Cardiac septum (tissue), 1 donor: ENCODE measurements at places on chromosomes 3 and 15.

GRCh38 chr3:130383424-130383823 lies 38.0 kb downstream of the COL6A5 start:
- DNase-seq: no peak

GRCh38 chr15:39194106-39194830 lies 386.6 kb upstream of the THBS1 start:
- DNase-seq: no peak

DNA sequence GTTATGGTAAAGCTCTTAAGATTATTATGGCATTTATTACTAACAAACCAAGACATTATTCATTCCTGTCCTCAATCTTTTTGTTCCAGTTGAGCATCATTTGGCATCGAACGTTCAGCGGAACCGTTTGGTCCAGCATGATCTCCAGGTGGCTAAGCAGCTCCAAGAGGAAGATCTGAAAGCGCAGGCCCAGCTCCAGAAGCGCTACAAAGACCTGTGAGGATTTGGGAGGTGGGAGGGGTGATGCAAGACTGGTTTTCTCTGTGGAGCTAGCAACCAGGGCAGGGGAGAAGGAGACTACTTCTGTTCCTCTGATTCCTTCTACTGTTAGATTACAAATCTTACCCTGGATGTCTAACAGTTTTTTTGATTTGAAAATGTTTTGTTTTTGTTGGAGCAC lies 27.6 kb upstream of the UTS2B start:
- DNase-seq: peak; percentile 71

DNA sequence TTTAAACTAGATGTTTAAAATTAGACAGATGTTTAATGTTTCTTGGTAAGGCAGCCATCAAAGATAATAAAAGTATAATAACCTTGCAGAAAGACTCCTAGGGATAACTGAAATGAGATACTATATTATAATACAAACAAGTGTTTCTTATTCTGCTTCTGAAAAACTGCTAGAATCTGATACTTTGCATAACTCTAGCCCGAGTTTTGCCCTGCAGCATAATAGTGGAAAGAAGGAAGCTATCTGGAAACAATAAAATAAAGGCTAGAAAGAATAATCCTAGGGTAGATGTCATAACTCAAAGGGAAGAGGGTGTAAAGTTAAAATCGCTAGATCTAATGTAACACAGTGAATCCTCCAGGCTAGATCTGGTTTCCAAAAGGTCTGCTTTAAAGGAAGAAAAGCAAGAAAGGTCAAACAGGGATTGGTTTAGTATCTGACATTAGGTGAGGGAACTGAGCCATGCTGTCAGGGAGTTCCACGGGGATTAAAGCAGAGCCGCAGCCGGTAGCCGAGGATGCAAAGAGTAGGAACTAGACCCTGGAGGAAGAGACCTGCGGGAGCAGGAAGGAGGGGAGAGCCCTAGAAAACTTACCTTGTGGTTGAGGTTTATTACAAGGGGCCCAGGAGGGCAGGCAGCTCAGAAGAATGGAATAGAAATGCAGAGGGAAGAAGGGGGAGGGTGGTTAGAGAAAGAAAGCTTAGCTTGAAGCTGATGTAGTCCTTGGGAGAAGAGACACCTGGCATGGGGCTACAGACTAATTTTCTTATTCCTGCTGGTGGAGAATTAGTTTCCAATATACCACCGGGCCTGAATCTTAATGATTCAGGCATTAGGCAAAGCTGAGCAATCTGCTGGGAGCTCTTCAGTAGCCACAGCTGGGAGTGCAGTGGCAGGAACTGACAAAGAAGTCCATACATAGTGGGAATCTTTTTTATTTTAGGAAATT lies 46.1 kb upstream of the TUSC7 start:
- DNase-seq: peak; percentile 75

DNA sequence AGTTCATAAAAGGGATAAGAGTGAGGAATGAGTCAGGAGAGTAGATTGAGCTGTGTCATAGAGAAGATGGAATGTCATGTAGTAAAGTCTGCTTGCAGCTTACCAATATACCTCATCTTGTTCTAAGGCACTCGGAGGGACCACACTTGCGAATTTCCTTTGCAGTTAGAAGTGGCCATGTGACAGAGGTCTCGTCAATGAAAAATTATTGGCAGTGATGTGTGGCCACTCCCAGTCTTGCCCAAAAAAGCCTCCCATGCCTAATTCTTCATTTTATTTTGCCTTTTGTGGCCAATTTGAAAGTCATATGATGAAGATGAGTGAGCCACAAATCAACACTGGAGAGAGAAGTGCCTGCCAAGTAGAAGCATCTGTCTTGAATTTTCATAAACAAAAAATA lies 465.6 kb upstream of the ZNF385D start:
- DNase-seq: no peak

GRCh38 chr3:64836097-64836496 lies 148.3 kb upstream of the ADAMTS9 start:
- no peak for DNase-seq

- DNase-seq: peak; percentile 92
Observed at GRCh38 chr3:4466741-4467521, at the start of gene SUMF1. SUMF1 (minus strand) TSS chr3:4467269; CDS start chr3:4467245, 24 bp downstream.

- no peak for DNase-seq
Observed at GRCh38 chr3:16302082-16302631, 37.1 kb downstream of the OXNAD1 start.

- peak; percentile 86 for DNase-seq
Observed at GRCh38 chr15:90071220-90071807, 31.0 kb downstream of the IDH2 start.

GRCh38 chr15:58771621-58772250 lies 634 bp downstream of the MINDY2 start:
- DNase-seq: peak; percentile 81

- no peak for DNase-seq
Observed at GRCh38 chr3:194472290-194472920, 14.4 kb downstream of the ATP13A3 start.

DNA sequence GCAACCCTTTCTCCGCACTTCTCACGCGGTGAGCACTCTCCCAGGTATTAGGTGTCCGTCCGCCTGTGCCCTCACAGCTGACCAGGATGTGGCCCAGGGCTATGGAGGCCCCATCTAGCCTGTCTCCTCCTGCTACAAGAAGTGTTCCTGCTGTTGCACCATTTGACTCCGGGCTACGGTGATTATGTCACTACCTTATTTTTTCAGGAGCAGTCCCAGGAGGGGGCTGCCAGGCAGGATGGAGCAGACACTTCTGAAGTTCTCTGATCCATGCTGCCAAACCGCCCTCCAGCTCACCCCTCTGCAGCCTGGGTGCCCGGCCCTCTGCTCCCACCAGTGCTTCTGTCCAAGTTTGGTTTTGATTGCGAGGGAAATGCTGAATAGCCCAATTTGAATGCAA lies 36.9 kb downstream of the ZXDC start:
- DNase-seq: peak; percentile 53

GRCh38 chr3:66004244-66004643 lies 34.5 kb downstream of the MAGI1 start:
- DNase-seq: no peak

DNA sequence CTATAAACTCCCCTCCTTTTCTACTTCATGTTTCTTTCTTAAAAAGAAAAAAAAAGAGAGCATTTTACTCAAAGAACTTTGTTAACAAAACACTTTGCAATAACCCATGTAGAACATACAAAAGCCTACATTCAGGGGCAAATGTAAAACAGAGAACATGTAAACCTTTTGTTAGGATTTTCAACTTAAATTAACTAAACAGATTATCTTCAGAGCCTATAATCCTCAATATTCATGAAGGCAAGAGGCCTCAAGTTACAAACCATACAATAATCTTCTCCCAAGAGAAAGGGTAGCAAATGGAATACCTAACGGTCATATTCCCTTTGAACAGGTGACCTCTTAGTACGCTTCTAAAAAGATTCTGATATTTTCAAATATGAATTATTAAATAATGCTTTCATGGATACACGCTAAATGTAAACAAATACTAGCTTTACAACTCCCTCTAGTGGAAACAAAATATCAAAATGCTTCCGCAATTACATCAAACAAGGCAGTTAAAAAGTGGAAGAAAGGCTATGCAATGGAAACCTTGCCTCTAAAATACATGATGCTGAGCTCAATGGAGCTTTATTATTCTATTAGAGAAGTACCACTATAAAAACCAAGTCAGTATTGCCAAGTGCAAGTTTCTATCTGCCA lies 9.9 kb downstream of the CEP152 start:
- DNase-seq: no peak

- no peak for DNase-seq
Observed at GRCh38 chr3:160931474-160931873, 173.7 kb downstream of the B3GALNT1 start.

DNA sequence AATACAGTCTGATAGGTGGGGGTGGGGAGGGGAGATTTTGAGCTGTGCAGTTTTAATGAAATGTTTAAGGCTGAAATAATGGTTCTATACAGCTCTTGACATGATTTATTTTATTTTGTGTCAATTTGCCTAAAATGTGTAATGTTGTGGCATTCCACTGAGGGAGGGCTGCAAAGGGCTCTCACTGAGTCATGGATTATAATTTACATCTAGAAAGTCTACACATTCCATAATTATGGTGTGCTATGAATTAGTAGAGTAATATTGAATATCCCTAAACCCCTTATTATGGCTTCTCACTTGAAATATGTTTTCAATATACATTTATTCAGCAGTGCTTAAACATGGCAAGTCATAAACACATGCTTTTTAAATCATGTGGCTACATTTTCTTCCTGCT lies 103.9 kb downstream of the RARB start:
- no peak for DNase-seq

DNA sequence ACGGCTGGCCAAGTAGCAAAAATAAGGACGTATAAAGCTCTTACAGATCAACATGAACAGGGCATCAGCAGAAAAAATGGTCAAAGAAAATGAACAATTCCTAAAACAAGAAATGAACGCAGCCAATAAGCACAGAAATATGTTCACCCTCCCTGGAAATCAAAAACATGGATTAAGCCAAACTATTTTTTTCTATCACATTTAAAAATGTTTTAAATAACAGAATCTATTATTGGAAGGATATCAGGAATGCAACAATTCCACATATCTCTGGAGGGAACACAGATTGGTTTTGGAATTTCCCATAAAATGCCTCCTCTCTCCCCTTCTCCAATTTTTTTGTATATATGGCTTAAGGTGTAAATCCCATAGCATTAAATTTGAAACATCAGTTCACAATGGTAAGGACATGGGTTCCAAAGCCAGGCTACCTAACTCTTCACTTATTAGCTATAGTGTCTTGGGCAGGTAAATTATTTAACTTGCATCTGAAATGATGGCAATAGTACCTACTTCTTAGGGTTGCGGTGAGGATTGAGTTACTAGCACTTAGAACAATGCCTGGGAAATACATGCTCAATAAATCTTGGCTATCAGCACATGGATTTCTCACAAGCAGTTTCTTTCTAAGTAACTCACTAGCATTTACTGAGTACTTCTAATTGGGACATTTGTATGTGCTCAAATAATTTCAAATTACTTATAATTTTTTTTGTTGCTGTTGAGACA lies 10.1 kb downstream of the UACA start:
- DNase-seq: no peak

- DNase-seq: no peak
Observed at GRCh38 chr3:151209654-151210053, 6.6 kb upstream of the GPR171 start.

DNA sequence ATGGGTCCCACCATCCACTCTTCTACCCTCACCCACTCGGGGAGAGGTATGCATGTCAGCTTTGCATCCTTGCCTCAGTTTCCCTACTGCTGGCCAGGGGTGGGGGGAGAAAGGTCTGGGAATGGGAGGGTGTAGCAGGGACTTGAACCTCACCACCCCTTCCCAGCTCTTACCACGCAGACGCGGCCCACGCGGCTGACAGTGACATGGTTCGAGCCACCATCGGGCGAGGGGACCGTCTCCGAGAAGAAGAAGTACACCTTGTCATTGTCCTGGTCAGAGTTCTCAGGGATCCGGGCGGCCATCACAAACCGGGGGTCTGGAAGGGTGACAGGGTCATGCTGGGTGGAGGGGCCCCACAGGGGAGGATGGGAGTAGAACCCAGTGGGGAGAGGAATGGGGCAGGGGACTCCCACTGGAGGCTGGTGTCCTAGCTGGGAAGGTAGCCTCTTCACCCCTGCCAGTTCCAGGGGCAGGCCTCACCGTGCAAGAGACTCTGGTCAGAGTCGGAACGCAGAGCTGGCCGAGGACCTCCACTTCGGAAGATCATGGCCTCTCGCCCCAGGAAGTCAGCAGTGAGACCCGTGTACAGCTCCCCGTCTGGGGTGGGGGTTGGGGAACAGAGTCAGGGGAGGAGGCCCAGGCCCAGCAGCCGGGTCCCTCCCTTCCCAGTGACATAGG lies 3.7 kb downstream of the SEMA3G start:
- peak; percentile 55 for DNase-seq

GRCh38 chr3:114451561-114452018 lies 157.8 kb downstream of the TIGIT start:
- peak; percentile 76 for DNase-seq

- DNase-seq: no peak
Observed at GRCh38 chr15:89780601-89781000, 4.5 kb downstream of the MESP2 start.

- no peak for DNase-seq
Observed at GRCh38 chr3:33749546-33750210, 31.6 kb upstream of the CLASP2 start.

DNA sequence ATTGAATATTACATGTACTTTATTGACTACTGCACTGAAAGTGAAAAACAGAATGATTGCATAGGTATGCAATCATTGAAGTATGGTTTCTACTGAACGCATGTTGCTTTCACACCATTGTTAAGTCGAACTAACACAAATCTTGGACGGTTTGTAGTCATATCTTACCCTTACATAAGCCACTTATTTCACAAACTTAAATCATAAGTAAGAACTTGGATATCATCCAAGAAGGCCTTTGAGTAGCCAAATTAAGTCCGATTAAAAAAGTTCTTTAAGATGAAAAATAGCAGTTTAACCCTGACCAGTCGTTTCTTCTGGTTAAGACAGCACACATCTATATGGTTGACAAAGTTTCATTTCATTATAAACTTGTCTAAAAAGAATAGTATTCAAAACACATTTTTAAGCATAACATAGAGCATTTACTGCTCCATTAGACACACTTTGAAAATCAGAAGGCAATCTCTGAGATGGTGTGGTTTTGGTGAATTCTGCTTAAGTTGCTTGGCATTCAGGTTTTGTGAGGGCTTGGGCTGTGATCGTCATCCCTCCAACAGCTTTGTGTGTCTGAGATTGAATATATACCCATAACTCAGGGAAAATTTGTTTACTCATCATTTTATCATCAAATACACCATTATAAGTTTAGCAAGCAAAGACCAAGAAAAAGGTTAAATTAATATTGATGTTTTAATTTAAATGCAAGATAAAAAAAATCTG lies 92.2 kb downstream of the NFKBIZ start:
- DNase-seq: no peak

- DNase-seq: no peak
Observed at GRCh38 chr3:71376911-71377310, 206.6 kb downstream of the FOXP1 start.

GRCh38 chr3:142628801-142629200 lies 32.6 kb downstream of the PLS1 start:
- no peak for DNase-seq

DNA sequence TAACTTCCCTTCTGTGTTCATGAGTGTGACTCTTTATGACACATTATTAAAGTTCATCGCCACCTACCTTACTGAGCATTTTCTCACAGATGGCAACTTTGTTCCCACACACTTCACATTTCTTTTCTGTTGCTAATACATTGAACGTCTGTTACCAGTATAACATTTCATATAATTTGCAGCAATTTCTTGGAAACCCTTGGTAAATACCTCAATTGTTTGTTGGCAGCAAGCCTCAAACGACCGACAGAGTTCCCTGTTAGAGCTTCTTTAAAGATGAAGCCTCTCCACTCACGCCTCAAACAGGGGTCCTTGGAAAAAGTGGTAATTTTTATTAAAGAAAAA lies 3.2 kb upstream of the CHSY1 start:
- no peak for DNase-seq

GRCh38 chr3:127108796-127109195 lies 84.1 kb upstream of the PRR23E start:
- DNase-seq: peak; percentile 66
